ENCODE measurements at places on chromosomes 7 and 10. TPM values are rescaled to one million over a fixed set of nuclear protein-coding genes. Genes with fewer than 3 reads are reported as not detected.

Gene CUBN
- total RNA-seq: 0.67 TPM

Gene SKIDA1
- total RNA-seq: 0.16 TPM

Gene HKDC1
- total RNA-seq: under 0.01 TPM

Gene RAMP3
- not detected for total RNA-seq

Gene NME8
- total RNA-seq: not detected

Gene PKD2L1
- total RNA-seq: not detected

Gene MEOX2
- not detected for total RNA-seq

Gene ELN
- 0.50 TPM for total RNA-seq

Gene CRHR2
- not detected for total RNA-seq

Gene LRRC17
- not detected for total RNA-seq

Gene BAIAP2L1
- 39.0 TPM for total RNA-seq

Gene DLX6
- not detected for total RNA-seq

Gene OR2A1
- not detected for total RNA-seq

Gene C7orf25
- total RNA-seq: 8.2 TPM

Gene NUDT1
- 26.4 TPM for total RNA-seq

Gene MMP21
- not detected for total RNA-seq

Gene PDGFA
- 60.5 TPM for total RNA-seq

Gene DEPP1
- total RNA-seq: 25.0 TPM

Gene KIAA1549
- 6.5 TPM for total RNA-seq

Gene CALHM3
- total RNA-seq: not detected

Gene NUTM2A
- 0.54 TPM for total RNA-seq

Gene SPDYE6
- not detected for total RNA-seq

Gene ASB10
- total RNA-seq: not detected

Gene CDHR1
- 8.8 TPM for total RNA-seq

Gene ADCYAP1R1
- not detected for total RNA-seq

Gene WNT16
- total RNA-seq: not detected

Gene TBX20
- total RNA-seq: not detected

Gene GRM3
- total RNA-seq: not detected

Gene ITPRIP
- total RNA-seq: 37.2 TPM

Gene NAT16
- not detected for total RNA-seq

Gene AMZ1
- not detected for total RNA-seq

Gene GPR15LG
- total RNA-seq: not detected

Gene EBLN1
- not detected for total RNA-seq

Gene PI4K2A
- total RNA-seq: 61.0 TPM

Gene AGR2
- total RNA-seq: 1.9 TPM

Gene PNLIP
- total RNA-seq: not detected

Gene OR2A5
- not detected for total RNA-seq

Gene DOCK4
- 22.2 TPM for total RNA-seq

Gene ACTL6B
- not detected for total RNA-seq

Gene TMEM225B
- total RNA-seq: 0.59 TPM

Gene IFIT1
- total RNA-seq: 0.50 TPM

Gene USP6NL
- 12.2 TPM for total RNA-seq

Gene OR2A42
- total RNA-seq: not detected

Gene ITPRID1
- 0.17 TPM for total RNA-seq

Gene ITIH5
- total RNA-seq: 2.2 TPM

Gene ENTPD1
- 0.17 TPM for total RNA-seq

Gene ZNF727
- 0.50 TPM for total RNA-seq

Gene ZNF425
- 4.4 TPM for total RNA-seq

Gene NCAPG2
- 25.1 TPM for total RNA-seq

Gene PDE6C
- not detected for total RNA-seq

Gene TMEM270
- total RNA-seq: not detected

Gene PNLIPRP3
- 150 TPM for total RNA-seq

Gene PRTFDC1
- total RNA-seq: 4.2 TPM

Gene CPED1
- total RNA-seq: 2.0 TPM
